Epithelial cell of proximal tubule (primary cell): ENCODE measurements at places on chromosomes 5 and 9. TPM values are rescaled to one million over a fixed set of nuclear protein-coding genes. Genes with fewer than 3 reads are reported as not detected.

PCDHGA2 gene
- 0.23 and 0.72 TPM in 2 replicates for total RNA-seq

TRIM36 gene
- total RNA-seq: 3.9 and 4.8 TPM in 2 replicates

SLC1A1 gene
- 9.8 and 32.1 TPM in 2 replicates for total RNA-seq

BTNL3 gene
- not detected in 2 replicates for total RNA-seq

CYSRT1 gene
- total RNA-seq: 0.17 and 0.94 TPM in 2 replicates

GABRB2 gene
- not detected in 2 replicates for total RNA-seq

ALG2 gene
- total RNA-seq: 30.3 and 39.1 TPM in 2 replicates
